ENCODE measurements at places on chromosomes 4 and X.

- DNase-seq, result no peak
These were observed 64.6 kb downstream of the CNKSR2 start for GRCh38 chrX:21438792-21439191.

DNA sequence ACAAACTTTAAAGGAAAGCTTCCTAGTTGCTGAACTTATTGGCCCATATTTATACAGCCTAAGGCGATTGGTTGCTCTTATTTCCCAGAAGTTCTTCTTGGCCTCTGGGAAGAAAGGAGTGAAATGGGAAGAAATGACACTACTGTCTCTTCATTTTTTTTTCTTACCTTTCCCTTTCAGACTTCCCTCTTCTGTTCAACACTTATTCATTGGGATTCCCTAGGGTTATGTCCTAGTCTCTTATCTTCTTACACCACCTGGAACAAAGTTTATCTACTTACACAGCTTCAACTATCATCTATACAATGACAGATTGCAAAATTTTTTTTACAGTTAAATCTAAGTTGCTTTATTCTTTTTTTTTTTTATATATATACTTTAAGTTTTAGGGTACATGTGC, 68.0 kb downstream of the SNX12 start:
- no peak for DNase-seq

- no peak for DNase-seq
These were observed 62.2 kb downstream of the SPANXN3 start for GRCh38 chrX:143455046-143455445.

- no peak for DNase-seq
These were observed 37.2 kb upstream of the NHSL2 start for GRCh38 chrX:71873459-71873833.

DNA sequence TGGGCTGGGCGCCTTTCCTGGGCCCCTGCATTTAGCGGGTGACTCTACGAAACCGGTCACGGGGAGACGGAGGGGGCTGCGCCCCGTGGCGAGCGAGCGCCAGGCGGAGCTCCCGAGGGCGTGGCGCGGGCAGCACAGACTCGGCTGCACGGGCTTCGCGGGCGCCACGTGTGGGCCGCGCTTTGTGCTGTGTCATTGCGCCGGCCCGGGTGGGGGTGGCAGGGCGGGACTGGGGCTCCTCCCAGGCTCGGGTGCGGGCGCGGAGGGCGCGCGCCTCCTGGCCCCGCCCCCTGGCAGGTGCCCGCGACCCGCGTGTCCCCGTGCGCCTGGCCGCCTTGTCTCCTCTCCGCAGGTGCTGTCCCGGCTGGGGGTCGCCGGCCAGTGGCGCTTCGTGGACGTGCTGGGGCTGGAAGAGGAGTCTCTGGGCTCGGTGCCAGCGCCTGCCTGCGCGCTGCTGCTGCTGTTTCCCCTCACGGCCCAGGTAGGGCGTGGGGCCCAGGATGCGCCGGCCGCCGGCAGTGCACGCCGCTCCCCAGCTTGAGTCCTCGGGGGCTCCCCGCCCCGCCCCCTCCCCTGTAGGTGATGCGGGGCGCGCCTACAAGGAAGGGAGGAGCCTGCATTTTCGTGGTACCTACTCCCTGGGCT, 651 bp downstream of the UCHL1 start:
- no peak for DNase-seq

DNA sequence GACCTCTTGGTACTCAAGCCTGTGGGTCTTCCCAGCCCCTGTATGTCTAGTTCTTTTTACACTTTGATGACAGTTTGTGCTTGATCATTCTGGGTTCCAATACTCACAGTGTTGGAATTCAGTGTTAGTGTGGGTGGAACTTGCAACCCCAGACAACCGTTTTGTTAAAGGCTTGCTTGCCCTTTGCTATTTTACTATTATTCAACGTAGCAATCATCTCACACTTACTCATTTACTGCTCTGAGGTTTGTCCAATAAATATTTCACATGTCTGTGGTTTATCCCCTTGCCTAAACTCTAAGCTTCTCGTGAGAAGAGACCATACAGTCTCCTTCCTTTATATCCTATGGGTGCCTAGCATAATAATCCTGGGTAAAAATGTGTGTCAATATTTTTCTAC, 15.3 kb downstream of the CCNG2 start:
- no peak for DNase-seq

DNA sequence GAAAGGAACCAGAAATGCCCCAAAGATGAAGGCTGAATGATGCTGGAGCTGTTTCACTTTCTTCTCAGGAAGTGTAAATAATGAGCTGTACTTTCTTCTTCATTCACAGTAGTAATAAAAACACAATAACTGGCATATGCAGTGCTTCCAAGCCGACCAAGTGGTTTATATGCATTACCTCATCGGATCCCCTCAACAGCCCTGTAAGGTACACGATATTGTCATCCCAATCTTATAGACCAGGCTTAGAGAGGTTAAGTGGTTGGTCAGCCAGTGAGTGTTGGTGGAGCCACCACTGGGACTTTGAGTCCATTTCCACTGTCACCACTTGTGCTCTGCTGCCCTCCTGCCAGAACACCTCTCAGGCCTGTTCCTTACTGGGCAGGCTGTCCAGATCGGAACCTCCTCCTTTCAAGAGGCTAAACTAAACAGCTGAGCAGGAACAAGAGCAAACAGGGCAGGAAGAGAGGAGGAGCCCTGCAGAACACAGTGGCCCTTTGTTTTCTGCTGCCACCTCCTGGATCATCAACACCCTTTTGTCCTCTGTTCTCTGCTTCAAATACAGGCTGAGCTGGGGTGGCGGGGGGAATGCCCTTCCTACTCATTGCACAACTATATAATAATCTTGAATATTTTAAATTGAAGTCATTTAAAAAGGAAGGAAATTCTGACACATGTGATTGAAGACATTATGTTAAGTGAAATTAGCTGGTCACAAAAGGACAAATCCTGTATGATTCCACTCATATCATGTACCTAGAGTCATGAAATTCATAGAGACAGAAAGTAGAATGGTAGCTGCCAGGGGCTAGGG, 112.5 kb upstream of the ATP6AP2 start:
- DNase-seq, result no peak

GRCh38 chr4:164288578-164288977, 465.4 kb upstream of the SMIM31 start:
- DNase-seq, result no peak

DNA sequence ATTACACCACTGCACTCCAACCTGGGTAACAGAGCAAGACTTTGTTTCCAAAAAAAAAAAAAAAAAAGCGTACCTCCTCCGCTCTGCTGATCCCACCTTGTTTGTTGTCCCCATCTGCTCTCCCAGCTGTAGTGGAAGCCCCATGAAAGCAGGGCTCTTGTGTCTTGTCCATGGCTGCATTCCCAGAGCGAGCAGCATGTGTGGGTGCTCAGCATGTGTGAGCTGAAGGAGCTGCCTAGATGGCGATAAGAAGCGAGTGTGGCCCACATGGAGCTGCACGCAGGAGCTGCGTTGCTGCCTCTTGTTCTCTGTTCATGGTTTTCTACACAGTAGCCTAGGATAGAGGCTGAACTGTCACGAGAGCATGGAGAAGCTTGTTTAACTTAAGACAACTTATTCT, 12.4 kb downstream of the NSD2 start:
- DNase-seq, result no peak

- DNase-seq, result no peak
These were observed 61.7 kb upstream of the SRD5A3 start for GRCh38 chr4:55284331-55284730.

GRCh38 chr4:48446642-48447041, 36.5 kb upstream of the SLC10A4 start:
- DNase-seq, result no peak

DNA sequence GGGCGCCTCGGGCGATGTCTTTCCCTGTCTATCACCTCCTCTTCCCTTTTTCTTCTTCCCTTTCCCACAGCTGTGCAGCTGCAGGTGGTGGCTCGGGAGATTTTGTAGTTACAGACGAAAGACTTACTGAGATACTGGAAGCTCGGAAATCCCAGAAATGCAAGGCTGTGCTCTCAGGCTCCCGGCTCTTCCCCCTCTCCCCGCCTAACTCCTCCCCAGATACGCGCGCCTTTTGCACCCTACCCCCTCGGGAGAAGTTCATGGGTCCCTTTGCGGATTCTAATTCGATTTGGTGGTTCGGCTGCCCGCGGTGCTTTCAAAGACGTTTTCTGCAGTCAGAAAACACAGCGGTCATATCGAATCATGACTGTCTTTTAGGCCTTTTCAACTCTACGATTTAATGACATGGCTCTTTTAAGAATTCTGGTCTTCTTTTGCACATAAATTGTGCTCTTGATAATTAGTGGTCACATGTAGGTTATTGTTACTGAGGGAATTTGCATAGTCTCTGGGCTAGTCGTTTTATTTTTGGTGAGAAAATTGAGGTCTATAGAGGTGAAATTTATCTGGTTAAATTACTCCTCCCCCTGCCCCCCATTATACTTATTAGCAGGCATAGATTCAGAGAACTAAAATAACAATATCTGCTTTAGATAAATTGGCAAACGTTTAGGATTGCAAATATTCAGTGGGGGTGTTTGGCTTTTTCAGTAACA, 1.6 kb downstream of the SEPTIN11 start:
- DNase-seq, result no peak

DNA sequence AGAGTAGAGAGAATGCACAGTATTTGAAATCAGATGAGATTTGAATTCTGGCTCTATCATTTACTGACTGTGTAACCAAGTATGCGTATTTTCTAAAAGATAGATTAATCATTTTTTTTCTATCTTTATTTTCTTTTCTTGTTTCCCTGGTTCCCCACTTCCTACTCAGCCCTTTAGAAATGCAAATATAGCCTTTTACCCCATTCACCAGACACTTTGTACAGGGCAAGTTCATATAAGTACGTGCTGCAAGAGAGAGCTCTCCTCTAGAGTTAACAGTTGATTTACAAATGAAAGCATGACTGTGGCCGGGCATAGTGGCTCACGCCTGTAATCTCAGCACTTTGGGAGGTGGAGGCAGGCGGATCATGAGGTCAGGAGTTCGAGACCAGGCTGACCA, 17.8 kb upstream of the TDO2 start:
- no peak for DNase-seq

- DNase-seq, result no peak
These were observed 123.6 kb upstream of the RBPJ start for GRCh38 chr4:26197018-26197779.

- no peak for DNase-seq
These were observed 241.4 kb upstream of the PGRMC2 start for GRCh38 chr4:128528793-128529553.

DNA sequence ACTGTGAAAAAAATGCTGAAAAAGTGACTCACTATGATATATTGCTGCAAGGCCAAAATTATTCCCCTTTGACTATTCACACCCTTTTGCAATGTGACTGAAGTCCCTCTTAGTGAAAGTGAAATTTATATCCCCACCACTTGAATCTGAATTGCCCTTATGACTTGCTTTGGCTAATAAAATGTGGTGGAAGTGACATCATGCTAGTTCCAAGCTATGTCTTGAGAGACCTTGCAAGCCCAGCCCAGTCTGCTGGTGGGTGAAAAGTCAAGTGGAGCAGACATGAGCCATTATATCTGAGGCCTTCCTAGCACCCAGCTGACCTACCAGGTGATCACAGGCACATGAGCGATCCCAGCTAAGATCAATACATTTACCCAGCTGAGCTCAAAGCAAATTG, 94.7 kb downstream of the LINC00632 start:
- no peak for DNase-seq

- no peak for DNase-seq
These were observed 219.4 kb downstream of the NKX6-1 start for GRCh38 chr4:84279678-84280077.

DNA sequence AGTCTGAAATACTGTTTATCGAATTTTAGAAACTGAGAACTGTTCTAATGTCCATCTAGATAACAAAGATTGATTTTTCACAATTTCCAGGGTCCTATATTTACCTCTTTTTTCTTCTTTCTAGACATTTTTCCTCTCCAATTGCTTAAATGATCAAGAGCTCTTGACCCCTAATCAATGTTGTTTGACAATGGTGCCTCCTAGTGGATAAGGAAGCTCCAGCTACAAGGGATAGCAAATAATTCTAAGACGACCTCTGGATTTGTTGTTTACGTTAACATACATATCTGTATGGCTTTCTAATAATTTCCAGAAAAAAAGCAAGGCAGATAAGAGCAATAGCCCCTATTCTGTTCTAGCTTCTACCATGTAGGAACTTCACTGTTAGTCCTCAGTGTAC, 35.8 kb downstream of the GPR82 start:
- no peak for DNase-seq

DNA sequence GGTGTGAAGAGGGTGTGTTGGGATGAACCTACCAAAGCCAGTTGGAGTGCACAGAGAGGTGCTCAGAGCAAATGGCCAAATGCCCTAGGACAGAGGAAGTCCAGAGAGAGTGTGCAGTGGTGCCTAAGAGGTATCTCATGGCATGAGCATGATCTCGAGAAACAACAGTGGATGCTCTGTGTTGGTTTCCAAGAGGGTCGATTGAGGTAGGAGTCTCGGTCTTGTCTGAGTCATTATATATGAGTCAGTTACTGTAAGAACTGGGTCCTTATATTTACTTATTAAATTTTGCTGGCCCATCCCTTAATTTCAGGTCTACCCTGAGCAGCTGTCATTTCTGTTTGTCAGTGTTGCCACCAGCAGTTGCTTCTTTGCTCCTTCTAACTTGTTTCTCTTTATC, 86.6 kb upstream of the TMEM150C start:
- DNase-seq, result no peak

DNA sequence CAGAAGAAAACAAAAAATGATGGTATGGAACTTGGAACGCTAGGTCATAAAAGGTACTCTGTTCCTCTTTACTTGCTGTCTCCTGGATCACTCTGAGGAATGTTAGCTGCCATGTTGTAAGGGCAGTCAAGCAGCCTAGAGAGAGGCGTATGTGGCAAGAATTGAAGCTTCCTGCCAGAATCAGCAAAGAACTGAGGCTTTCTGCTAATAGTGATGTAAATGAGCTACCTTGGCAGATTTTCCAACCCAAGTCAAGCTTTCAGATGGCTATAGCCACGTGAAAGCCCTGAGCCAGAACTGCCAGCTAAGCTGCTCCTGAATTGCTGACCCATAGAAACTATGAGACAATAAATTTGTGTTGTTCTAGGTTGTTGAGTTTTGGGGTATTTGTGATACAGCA, 38.7 kb downstream of the AASDH start:
- DNase-seq, result no peak

DNA sequence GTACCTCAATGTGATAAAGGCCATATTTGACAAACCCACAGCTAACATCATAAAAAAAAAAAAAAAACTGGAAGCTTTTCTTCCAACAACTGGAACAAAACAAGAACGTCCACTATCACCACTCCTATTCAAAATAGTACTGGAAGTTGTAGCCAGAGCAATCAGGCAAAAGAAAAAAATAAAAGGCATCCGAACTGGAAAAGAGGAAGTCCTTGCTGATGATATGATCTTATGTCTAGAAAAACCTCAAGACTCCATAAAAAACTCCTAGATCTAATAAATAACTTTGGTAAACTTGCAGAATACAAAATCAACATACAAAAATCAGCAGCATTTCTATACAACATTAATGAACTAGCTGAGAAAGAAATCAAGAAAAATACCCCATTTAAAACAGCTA, 134.3 kb downstream of the TEX11 start:
- no peak for DNase-seq

DNA sequence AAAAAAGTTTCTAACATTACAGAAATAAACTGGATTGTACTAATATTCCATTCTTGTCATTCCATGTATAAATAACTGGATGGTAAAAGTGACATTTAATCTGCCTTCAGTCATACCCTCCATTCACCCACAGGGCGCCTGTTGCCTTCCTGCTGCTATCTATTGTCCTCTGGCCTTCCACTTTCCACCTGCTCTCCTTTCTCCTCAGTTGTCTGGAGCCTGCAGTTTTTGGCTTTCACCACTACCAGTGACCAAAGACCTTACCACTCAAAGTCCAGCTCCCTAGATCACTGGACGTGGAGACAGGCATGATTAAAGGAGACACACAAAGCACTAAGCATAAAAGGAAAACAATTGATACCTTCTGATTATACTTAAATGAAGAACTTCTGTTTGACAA, 46.2 kb upstream of the NHS start:
- no peak for DNase-seq
